ENCODE measurements at places on chromosomes 6 and 20. TPM values are rescaled to one million over a fixed set of nuclear protein-coding genes. Genes with fewer than 3 reads are reported as not detected.
A peak's percentile ranks its signal among the peaks of the same experiment; 100 is the strongest.

GRCh38 chr6:1605893-1606779 is 3.6 kb upstream of the FOXC1 start:
- no peak for DNase-seq

DNA sequence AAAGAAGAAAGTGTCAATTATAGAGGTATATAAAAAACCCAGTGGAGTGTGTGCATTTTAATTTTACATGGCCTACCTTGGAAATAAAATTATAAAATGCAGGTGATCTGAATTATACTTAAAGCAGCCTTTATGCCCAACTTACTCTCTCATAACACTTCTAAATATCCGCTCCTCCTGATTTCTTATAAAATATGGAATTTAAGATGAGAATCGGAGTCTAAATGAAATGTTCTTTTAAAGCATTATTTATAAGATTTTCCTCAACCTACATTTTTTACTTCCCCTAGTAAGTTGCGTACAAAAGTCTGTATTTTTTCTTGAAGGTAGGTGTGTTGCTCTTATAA is 3.5 kb downstream of the CITED2 start:
- DNase-seq: no peak

GRCh38 chr6:122641819-122642218 is 31.6 kb downstream of the PKIB start:
- no peak for DNase-seq

DNA sequence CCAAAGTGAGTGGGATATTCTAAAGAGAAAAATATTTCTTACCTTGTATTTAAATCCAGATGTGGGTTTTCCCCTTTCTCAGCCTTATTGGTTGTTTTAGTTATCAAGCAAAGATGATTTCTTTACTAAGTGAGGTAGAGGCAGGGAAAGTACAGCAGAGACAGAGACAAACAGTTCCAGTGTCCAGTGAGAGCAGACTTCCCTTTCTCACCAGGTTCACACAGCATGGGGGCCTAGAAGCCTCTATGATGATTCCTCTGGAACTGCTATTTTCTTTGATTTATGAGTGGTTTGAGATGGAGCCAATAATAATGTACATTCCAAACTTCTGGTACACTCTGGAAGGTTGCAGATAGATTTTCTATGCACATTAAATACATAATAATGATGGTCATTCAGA is 234.0 kb upstream of the MARCKS start:
- DNase-seq: no peak

GRCh38 chr20:14069796-14070195 is 74.5 kb downstream of the MACROD2 start:
- no peak for DNase-seq

- no peak for DNase-seq
These were observed 48.0 kb downstream of the RARS2 start for GRCh38 chr6:87541744-87542143.

- DNase-seq: no peak
These were observed 82.8 kb downstream of the TNFAIP3 start for GRCh38 chr6:137949686-137950390.

DNA sequence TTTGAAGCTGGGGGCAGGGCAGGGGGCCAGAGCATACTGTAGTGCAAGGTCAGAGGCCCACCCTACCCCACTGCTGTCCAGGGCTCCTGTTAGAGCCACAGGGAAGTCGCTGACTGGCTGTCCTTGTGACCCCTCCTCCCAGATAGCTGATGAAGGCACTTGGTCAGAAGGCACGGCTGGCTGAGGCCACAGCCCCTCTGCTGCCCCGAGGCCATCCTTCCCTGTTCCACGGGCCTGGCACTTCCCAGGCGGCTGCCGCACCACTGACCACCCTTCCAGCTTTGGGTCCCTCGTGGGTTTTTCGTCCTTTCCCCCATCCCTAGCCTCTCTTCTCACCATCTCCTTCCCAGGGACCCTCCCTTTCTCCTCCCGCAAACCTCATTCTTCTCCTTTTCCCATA is 9.2 kb upstream of the EMILIN3 start:
- no peak for DNase-seq

- no peak for DNase-seq
These were observed 77.8 kb downstream of the VIP start for GRCh38 chr6:152828431-152828830.

DNA sequence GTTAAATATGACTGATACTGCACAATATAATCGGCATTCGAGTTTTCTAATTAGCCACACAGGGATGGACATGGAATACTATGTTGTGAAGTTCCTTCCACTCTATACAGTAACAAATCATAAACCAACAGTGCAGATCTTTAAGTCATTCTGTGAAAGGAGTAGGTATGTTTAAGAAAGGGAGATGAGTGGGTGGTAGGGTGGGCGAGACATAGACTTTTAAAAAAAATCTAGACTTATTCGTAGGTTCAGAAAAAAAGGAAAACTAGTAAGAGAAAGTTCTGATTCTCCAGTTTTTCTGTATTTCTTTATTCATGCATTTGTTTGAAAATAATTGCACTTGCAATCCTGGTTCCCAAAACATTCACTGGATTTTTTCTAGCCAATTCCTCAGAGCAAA is 61.8 kb downstream of the SYNDIG1 start:
- no peak for DNase-seq

DNA sequence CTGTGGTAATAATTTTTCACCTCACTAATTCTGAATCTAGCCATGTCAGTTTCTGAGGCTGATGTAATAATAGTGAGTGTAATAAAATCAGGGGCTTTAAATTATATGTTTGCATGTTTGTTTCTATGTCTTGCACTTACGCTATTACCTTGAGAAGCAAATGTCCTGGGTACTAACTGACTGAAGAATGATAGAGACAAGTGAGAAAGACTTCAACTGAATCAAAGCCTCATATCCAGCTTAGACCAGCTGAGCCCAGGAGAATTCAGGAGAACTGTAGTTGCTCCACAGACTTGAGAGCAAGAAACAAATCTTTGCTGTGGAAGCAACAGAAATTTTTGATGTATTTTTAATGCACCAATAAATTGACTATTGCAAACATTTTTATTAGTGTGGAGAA is 162.8 kb downstream of the MANEA start:
- DNase-seq: no peak

DNA sequence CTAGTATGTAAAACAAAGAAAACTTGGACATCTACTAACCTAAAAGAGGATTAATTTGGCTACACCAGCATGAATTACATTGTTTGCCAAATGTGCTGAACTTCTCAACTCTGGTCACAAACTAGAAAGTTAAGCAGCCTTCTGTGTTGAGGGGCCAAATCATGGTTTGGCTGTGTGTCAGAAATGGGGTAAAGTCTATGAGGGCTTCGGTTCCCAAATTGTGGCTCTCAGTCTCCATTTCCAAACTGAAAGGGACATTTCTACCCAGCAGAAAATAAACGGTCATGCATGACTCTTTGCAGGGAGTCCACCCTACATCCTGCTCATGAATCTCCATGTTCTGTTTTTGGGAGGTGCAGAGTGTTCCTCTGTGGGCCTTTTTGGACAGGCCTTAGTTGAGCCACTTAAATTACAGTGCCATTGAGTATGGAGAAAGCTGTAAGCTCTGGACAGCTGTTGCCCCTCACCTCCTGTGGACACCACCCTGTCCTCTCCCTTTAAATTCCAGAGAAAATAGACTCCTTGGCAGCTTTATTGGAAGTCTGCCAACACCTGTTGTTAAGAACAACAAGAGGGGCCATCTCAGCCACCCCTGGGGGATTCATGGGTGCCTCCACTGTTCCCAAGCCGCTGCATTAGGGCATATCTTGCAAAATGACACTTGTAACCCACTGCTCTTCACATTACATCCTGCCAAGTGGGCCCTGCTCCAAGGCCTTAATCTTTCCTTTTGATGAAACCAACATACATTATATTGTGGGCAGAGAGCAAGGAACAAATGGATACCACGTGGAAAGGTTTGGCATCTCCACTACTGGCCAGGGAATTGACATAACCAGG is 27.5 kb upstream of the SNRPC start:
- no peak for DNase-seq

- no peak for DNase-seq
These were observed 92.8 kb upstream of the RNF217 start for GRCh38 chr6:124869416-124869815.

DNA sequence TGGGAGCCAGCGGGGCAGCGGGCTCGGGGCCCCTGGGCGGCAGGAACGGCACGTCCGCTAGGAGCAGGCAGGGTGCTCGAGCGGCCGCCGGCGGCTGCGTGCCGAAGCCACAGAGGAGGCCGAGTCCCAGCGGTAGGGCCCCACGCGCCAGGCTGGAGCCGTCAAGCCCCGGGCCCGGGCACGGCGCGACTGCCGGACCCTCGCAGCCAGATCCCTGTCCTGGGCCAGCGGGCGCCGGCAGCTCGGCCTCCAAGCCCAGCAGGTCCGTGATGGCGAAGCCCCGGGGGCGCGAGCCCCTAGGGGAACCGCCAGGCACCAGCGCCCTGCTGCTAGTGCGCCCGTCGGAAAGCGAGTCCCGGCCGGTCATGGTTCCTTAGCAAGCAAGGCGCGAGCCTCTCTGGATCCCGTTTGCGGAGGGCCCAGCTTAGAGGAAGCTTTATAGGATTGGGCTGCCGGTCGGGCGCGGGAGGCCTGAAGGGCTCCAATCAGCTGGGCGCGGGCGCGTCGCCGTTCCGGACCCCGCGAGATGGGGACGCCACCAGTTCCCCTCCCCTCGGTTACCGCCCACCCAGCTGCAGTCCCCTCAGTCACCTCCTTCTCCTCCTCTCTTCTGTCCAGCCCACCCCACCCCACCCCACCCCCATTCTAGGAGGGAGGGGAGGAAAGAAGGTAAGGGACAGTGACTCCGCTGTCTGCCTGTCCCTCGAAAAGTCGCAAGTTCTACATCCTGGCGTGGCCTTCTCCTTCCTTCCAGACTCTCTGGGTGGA is at the start of gene VSX1:
TSS of gene VSX1 (minus strand) at position 412 of the 768 bp plus-strand sequence. CDS start at position 367, 45 bp downstream.
- peak; percentile 32 for DNase-seq

GRCh38 chr6:95577304-95578105 is at the start of gene MANEA:
Gene MANEA (plus strand): TSS chr6:95577535. CDS start chr6:95586440, 8,905 bp downstream.
- peak; percentile 86 for DNase-seq

DNA sequence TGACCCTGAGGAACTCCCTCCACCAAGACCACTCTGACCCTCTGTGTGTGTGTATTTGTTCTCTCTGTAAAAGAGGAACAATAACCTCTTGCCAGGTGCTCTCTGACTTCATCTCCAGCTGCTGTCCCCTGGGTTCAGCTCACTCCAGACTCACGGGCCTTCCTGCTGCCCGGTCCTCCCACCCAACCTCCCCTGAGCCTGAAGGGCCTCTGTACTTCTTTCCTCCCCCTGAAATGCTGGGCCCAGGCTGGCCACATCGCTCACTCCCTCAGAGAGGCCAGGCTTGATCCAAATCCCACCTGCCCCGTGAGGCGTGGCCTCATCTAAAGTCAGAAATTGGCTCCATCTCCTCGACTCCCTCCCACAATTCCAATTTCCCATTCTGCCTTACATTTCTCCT is 202.4 kb downstream of the PRKN start:
- no peak for DNase-seq

GRCh38 chr6:75431379-75431778 is 62.2 kb downstream of the FILIP1 start:
- DNase-seq: no peak

DNA sequence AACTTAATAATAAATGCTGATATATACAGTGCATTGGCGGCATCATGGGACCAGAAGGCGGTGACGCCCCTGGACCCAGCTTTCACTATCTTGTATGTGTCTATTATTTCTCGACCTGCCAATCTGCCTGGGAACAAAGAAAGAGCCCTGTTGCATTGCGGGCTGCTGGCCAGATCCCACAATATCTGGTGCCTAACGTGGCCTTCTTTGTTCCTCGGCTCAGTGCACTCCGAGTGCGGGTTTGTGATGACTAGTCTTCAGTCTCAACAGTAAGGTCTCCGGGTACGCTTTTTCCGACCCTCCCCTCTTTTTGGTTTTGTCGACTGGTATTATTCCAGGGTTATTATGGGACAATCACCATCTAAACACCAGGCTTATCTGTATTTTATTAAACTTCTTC is 291.5 kb downstream of the TBC1D32 start:
- no peak for DNase-seq

DNA sequence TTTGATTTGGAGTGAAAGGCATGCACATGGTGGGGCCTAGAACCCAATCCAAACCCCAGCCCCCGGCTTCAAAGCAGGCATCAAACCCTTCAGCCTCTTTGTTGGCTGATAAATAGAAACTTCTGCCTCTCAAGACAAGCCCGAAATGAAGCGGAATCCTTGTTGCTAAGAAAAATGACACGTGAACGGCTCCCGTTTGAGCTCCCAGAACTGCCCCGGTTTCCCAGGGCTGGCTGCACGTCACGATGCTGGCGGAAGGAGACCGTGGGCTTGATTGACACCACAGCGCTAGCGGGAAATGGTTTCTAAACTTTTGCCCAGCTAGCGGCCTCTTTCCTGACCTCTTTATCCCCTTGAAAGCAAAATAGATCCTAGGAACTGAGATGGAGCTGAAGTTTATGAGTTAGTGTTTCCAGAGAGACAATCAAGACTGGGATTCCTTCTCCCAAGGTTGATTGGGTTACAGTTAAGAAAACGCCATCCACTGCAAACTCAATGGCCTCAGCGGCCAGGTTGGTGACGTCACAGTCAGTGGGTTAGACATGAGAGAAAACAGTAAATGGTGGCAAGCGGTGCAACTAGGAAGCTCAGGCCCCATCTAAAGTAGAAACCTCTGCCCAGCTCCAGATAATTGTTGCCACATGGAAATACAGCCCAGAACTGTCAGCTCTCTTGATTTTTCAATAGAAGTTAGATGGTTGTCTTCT is 117.0 kb downstream of the ANKRD60 start:
- DNase-seq: peak; percentile 57

DNA sequence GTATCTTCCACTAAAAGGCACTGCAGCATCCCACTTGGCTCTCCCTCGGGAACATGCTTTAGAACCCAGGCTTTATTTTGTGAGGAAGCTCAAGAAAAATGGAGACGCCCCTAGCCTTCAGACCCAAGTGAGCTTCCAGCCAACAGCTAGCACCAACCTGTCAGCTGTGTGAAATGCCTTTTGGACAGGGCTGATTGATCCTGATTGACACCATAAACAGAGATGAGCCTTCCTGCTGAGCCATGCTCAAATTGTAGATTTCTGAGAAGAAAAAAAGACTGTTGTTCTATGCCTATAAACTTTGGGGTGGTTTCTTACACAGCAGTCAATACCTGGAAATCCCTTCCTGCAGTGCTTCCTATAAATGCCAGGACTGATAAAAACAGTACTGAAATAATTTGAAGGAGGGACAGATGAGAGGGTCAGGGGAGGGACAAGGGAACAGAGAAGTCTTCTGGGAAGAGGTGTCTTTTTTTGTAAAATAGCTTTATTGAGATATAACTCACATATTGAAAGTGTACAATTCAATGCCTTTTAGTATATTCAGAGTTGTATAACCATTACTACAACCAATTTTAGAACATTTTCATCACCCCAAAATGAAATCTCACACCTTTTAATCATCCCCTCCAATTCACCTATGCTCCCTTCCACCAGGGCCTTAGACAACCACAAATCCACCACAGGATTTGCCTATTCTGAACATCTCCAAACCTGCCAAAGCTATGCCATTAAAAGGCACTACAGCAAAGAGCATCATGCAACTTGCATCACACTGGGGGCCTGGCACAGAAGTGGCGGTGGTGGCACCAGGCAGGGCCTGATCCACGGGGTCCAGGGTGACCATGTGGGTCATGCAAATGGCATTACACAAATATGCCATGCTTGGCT is 2.7 kb upstream of the STK4 start:
- DNase-seq: no peak

Gene HECA
- total RNA-seq: 36.2 TPM

Gene FERMT1
- total RNA-seq: 3.5 TPM

Gene KAT14
- 14.4 TPM for total RNA-seq

Gene PAK5
- 0.18 TPM for total RNA-seq

Gene ZNF337
- 22.6 TPM for total RNA-seq

Gene SUN5
- total RNA-seq: not detected

Gene NKX2-2
- not detected for total RNA-seq

Gene RNF217
- 43.5 TPM for total RNA-seq

Gene BANF2
- not detected for total RNA-seq

Gene YWHAB
- 126 TPM for total RNA-seq

Measured in sciatic nerve (tissue), 2 donors.